ENCODE measurements at places on chromosomes 11 and 22. TPM values are rescaled to one million over a fixed set of nuclear protein-coding genes. Genes with fewer than 3 reads are reported as not detected.

- H3K4me1 ChIP-seq: no peaks in the 10 kb centered on the region
- H3K27me3 ChIP-seq: no peaks in the 10 kb centered on the region
- H3K4me3 ChIP-seq: no peak overlapping the region
- DNase-seq: no peak
These were observed 17.4 kb upstream of the TMEM121B start for GRCh38 chr22:17138513-17138912.

DNA sequence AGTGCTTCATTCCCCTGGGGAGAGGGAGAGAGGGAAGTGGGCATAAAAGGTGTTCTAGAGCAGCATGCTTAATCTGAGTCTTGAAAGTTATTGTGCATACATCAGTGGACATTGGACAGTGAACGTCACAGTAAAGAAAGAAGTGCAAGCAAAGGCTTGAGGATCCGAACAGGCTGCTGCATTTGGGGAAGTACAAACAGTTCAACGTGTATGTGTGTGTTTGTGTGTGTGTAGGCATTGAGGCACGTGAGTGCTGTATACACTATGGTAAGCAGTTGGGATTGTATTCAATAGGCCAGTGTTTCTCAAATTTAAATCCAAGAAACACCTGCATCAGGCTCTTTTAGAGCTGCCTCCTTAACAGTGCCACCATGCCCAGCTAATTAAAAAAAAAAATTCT, 10.4 kb upstream of the EIF3M start:
- H3K27ac ChIP-seq: no peak overlapping the region
- H3K4me1 ChIP-seq: no peaks in the 10 kb centered on the region
- H3K36me3 ChIP-seq: no peaks in the 10 kb centered on the region
- DNase-seq: no peak

DNA sequence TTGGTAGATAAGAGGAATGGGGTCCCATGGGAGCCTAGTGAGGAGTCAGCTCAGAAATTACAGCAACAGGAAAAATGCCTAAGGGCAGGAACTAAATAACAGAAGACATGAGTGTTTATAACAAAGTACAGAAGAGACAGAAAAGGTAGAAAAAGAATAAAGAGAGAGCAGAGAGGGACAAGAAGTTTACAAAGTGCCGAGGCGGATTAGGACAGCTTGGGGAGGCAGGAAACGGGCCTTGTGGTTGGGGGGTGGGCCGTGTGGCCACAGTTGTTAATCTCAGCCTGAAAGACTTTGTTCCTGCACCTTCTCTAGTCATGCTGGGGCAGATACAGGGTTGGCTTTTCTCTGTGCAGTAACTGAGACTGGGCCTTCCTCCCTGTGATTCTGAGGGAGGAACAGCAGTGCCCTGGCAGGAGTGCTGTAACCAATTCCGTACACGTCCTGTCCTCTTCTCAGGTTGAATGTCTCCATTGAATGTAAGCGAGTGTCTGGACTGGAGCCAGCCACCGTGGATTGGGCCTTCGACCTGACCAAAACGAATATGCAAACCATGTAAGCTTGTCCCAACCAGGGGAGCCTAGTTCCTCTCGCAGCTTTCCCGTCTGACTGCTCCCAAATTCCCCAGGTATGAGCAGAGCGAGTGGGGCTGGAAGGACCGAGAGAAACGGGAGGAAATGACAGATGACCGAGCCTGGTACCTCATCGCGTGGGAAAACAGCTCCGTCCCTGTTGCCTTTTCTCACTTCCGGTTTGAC, 13.2 kb downstream of the NAA40 start:
- no peaks in the 10 kb centered on the region for H3K36me3 ChIP-seq
- peak; percentile 79 for DNase-seq
- peak overlapping the region; percentile 75 for H3K27ac ChIP-seq
- peaks cover 32% of the 10 kb centered on the region for H3K4me1 ChIP-seq

DNA sequence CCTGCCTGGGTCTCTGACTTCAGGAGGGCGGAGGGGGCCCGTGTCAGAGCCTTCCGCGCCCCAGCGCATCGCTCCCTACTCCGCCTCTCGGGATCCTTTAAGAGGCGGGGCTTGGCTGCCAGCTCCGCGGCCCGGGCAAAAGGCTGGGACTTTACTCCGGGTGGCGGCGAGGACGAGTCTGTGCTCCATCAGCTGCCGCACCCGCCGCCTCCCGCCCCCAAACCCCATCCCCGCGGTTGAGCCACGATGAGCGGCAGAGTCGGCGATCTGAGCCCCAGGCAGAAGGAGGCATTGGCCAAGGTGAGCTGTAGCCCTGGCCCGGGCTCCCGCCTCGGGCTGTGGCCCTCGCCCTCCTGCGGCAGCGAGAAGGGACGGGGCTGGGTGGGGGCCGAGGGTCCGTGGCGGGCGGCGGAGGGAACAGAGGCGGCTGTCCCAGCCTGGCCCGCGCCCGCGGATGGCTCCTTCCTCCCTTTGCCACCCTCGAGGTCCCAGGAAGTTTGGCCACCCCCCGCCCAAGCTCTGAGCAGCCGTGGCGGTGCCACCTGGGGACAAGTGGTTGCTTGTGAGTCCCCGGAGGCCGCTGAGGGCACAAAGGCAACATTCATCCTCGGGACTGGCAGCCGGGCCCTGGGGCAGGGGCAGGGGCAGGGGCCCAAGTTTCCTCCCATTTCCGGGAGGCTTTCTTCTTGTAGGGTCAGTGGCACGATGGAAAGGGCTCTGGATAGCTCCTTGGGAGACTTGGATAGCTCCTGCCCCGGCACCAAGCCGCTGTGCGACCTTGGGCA, at the start of gene SEC14L2:
Gene SEC14L2, plus strand, starts transcription at position 148 of the 785 bp plus-strand sequence. Its CDS starts 99 bp downstream, at position 247.
- H3K27me3 ChIP-seq: peaks cover 17% of the 10 kb centered on the region
- no peak for DNase-seq
- no peaks in the 10 kb centered on the region for H3K36me3 ChIP-seq
- peaks cover 15% of the 10 kb centered on the region for H3K4me1 ChIP-seq
- no peak within 1 kb of the TSS for H3K27ac ChIP-seq

GRCh38 chr22:28629420-28630176, 50.0 kb downstream of the TTC28 start:
- DNase-seq: no peak
- H3K4me3 ChIP-seq: no peak overlapping the region
- no peaks in the 10 kb centered on the region for H3K36me3 ChIP-seq
- no peak overlapping the region for H3K27ac ChIP-seq
- H3K27me3 ChIP-seq: peaks cover 17% of the 10 kb centered on the region

- H3K36me3 ChIP-seq: no peaks in the 10 kb centered on the region
- H3K27ac ChIP-seq: no peak overlapping the region
- no peaks in the 10 kb centered on the region for H3K4me1 ChIP-seq
These were observed 76.2 kb downstream of the ARHGAP32 start for GRCh38 chr11:129115652-129116586.

DNA sequence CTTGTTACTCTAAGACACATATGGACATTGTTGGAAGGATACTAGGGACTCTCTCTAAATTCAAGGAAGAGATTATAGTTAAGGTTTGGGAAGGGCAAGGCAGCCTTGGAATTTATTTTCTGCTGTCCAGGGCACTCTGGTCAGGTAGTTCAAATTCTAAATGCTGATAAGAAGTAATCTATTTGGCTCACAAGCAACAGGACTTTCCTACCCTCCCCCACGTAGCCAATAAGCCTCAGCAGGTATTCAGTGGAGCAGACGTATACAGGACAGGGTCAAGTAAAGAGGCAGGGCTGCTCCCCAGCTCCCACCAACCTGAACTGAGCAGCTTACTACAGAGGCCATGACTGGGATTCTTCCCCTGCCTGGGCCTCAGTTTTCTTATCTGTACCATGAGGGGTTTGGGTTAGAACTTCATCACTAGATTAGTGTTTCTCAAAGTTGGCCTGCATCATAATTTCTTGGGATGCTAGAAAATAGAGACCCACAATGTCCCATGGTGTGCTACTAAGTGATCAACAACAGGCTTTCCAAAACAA, 6.1 kb upstream of the INSC start:
- peaks cover 3% of the 10 kb centered on the region for H3K27me3 ChIP-seq
- H3K27ac ChIP-seq: no peak overlapping the region
- no peak overlapping the region for H3K4me3 ChIP-seq
- no peak for DNase-seq

DNA sequence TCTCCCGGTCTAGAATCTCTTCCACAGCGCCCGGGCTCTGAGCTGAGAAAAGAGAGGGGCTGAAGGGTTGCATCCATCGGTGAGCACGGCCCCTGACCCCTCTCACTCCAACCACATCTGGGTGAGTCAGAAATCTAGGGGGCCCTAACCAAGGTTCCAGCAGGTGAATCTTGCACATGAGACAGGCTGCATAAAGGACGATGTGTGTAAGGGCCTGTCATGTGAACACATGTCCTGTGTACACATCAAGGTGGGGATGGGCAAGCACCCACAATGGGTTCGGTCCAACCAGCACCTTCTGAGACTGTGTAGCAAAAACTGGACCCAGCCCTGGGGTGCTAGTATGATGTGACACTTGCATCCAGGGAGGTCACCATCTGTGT, 1.2 kb downstream of the BET1L start:
- no peaks in the 10 kb centered on the region for H3K27me3 ChIP-seq
- H3K4me3 ChIP-seq: peak overlapping the region; percentile 96
- peak overlapping the region; percentile 98 for H3K27ac ChIP-seq
- no peak for DNase-seq

The CD248 gene
- 0.59 TPM for total RNA-seq

The UCP3 gene
- 7.2 TPM for total RNA-seq

Data from natural killer cell treated with Interleukin-12 subunit alpha and Interleukin-12 subunit beta and Interleukin-15 and Interleukin-18, amount 100 ng/mL, for 72 hours (primary cell).